ENCODE measurements at places on chromosomes 11 and 22. TPM values are rescaled to one million over a fixed set of nuclear protein-coding genes. Genes with fewer than 3 reads are reported as not detected.

NUP50 gene
- 78.4 TPM for total RNA-seq

OR6T1 gene
- not detected for total RNA-seq

TSPAN18 gene
- total RNA-seq, result 0.38 TPM

BLID gene
- 0.16 TPM for total RNA-seq

TSGA10IP gene
- total RNA-seq, result not detected

FXYD2 gene
- 57.8 TPM for total RNA-seq

MAPK11 gene
- 19.8 TPM for total RNA-seq

MMP8 gene
- not detected for total RNA-seq

MS4A8 gene
- total RNA-seq, result not detected

OR8H3 gene
- total RNA-seq, result not detected

ZNF70 gene
- 2.8 TPM for total RNA-seq

OR56B1 gene
- total RNA-seq, result not detected

SOX10 gene
- 0.16 TPM for total RNA-seq

All from mesangial cell (primary cell).